ENCODE measurements at places on chromosomes 13 and 19.

DNA sequence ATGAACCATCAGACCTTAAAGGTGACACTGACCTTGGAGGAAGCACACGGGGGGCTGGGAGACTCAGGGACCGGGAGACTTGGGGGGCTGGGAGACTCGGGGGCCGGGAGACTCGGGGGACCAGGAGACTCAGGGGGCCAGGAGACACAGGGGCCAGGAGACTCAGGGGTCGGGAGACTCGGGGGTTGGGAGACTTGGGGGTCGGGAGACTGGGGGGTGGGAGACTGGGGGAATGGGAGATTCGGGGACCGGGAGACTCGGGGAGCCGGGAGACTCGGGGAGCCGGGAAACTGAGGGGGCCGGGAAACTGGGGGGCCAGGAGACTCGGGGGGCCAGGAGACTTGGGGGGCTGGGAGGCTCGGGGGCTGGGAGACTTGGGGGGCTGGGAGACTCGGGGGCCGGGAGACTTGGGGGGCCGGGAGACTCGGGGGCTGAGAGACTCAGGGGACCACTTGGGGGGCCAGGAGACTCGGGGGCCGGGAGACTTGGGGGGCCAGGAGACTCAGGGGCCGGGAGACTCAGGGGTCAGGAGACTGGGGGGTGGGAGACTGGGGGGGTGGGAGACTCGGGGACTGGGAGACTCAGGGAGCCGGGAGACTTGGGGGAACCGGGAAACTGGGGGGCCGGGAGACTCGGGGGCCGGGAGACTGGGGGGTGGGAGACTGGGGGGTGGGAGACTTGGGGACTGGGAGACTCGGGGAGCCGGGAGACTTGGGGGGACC is 62.9 kb downstream of the RASA3 start:
- no peak for DNase-seq

DNA sequence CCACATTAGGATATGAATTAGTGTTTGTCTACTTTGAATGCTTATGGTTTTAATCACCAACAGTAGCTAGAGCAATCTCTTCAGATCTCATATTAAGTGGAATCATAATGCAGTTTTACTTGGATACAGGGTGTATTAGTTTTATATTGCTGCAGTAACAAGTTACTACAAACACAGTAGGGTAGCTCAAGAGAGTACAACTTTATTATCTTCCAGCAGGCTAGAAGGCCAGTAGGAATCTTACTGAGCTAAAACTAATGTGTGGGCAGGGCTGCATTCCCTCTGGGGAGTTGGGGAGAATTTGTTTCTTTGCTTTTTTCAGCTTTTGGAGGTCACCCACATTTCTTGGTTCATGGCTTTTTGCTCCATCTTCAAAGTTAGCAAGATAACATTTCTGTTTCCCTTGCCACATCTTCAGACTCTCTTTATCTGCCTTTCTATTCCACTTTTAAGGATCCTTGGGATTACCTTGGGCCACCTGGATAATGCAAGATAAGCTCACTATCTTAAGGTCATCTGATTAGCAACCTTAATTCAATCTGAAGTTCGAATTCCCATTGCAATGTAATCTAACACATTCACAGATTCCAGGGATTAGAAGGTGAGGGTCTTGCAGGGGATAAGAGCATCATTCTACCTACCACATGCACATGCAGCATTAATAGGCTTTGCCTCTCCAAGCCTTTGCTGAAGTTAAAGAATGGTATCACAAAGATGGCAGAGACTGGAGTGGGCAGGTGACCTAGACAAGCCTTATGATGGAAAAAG is 134.1 kb upstream of the SLC10A2 start:
- no peak for DNase-seq

- no peak for DNase-seq
These were observed 384.3 kb downstream of the HS6ST3 start for GRCh38 chr13:96474181-96474557.

- peak; percentile 92 for DNase-seq
These were observed 13.3 kb downstream of the APOC1 start for GRCh38 chr19:44927746-44928145.

GRCh38 chr13:78401873-78402707 is 201.3 kb downstream of the POU4F1 start:
- no peak for DNase-seq

GRCh38 chr19:10452726-10453618 is 32.6 kb downstream of the PDE4A start:
- no peak for DNase-seq

GRCh38 chr19:6730153-6730804 is 7.1 kb downstream of the GPR108 start:
- peak; percentile 12 for DNase-seq

DNA sequence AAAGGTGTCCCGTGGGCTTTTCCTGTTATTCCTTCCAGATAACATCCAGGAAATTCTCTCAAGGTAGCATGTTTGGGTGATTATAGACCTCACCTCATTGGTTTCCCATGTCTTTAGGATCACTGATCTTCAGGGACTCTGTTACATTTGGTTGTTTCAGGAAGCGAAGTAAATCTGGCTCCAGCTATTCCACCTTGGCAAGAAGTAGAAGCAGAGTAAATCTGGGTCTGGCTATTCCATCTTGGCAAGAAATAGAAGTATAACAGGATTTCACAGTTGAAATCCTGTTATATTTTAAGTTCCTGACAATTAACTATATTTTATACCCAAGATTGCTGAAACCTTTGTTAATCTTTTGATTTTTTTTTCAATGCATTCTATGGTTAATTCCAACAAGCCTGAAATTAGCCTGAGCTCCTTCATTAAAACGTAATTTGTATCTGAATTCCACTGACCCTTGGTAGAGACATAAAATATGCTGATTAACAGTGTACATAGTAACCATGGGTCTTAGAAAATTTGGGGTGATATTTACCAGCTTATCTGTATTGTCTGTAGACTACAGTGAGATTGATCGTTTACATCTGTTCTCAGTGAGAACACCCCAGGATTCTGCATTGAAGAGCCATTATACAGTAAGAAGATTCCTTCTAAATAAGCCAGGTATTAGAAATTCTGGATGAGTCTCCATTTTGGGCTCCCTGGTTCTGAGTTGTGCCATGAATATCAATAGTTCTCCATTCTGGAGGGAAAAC is 267.6 kb upstream of the SLITRK6 start:
- no peak for DNase-seq
